Stimulated activated CD4-positive, alpha-beta T cell treated with anti-CD3 and anti-CD28 coated beads, Interleukin-12 subunit alpha, Interleukin-12 subunit beta, amount 100 ng/mL, for 24 hours (primary cell): ENCODE measurements at places on chromosomes 5 and 9.

- no peak for DNase-seq
These were observed 15.3 kb upstream of the SLC9A3 start for GRCh38 chr5:539469-540070.

DNA sequence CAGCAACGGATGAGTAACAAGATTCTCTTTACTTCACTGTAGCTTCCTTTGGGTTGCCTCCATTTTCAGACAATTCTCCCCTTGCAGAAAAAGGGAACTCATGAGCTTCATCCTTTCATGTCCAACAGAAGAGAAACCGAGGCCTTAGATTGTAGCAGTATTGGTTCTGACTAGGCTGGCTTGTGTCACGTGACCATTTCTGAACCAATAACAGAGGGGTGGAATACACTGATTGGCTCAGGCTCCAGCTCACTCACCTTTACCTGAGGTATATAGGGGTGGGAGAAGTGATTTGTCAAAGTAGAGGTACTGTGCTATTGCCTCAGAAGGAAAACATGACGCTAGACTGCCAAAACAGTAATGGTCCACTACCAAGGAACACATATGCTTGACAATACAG is 343.7 kb downstream of the KIAA0825 start:
- no peak for DNase-seq

DNA sequence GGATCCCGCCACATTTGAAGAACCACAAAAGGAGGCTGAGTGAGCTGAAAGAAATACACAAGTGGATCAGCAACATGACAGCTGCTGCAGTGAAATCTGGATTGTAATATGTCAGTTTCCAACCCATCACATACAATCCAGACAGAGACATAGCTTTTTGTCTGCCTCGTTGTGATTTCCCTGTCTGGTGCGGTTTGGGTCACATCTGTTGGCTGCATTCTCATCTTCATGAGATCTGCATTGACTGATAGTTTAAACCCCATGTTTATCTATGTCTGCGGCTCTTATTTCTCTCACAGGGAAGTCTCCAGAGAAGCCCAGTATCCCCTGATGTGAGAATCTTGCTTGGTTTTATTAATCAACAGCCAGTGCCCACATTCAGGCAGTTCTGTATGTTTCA is 403.1 kb upstream of the ZNF608 start:
- no peak for DNase-seq

GRCh38 chr5:95043234-95043633 is 241.7 kb downstream of the MCTP1 start:
- DNase-seq = no peak

DNA sequence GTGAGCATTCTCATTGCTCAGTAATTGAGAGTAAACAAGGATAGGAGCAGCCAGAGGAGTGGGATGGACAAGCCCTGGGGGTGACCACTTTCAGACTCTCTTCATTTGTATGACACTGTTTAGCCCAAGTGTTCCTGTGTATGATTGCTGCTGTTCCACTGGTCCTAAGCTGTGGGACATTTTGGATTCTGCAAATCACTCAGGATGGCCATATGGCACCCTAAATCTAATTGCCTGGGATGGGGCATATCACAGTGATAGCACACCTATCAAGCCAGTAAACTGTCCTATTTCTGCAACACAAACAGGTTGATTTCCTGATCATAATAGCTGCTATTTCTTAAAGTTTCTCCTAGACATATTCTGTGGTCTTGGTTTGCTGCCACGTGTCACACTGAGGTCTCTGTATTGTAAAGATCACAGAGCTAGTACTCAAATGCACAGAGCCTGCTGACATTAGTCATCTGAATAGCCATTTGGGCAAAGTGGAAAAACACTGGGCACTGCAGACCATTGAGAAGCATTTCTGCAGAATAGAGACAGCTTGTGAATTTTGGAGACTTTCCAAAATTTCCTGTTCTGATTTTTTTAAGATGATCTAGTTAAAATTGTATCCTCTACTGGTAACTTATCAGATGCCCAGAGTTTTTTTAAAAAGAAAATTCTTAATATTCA is 320.2 kb downstream of the RFX3 start:
- DNase-seq = no peak

- no peak for DNase-seq
These were observed 37.1 kb downstream of the CDK5RAP2 start for GRCh38 chr9:120542701-120543490.

GRCh38 chr9:2228132-2228531 is 213.0 kb downstream of the SMARCA2 start:
- DNase-seq = peak; percentile 4

DNA sequence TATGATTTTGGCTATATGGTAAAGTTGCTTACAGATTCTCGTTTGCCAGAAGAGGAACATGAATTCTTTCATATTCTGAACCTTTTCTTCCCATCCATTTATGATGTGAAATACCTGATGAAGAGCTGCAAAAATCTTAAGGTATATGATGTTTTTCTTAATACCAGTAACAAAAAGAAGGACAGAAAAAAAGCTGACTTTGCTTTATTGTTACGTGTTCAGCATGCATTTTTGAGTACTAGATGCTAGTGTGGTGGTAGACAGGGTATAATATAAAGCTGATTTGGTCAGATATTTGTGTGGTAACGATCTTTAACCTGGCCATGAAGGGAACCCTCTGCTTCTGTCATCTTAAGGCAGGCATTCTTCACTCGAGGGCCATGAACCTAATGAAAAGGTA is 13.3 kb downstream of the CNOT8 start:
- DNase-seq = no peak

- no peak for DNase-seq
These were observed 162.5 kb upstream of the GAS1 start for GRCh38 chr9:87109851-87110250.

DNA sequence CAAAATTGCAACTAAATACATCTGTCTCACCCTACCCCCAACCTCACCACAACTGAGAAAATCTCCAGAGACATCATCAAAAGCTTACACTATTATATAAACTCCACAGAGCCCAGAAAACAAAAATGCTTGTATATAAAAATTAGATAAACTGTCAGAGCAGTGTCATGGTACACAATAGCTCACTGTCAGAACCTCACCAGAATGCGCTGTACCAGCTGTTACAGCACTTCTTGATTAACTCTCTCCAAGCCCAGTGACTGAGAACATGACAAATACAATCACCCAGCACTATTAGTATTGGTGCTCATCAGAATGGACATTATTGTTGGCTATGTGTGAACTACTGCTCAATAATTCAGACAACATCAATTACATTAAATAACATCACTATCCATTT is 65.7 kb downstream of the ZDHHC21 start:
- no peak for DNase-seq

DNA sequence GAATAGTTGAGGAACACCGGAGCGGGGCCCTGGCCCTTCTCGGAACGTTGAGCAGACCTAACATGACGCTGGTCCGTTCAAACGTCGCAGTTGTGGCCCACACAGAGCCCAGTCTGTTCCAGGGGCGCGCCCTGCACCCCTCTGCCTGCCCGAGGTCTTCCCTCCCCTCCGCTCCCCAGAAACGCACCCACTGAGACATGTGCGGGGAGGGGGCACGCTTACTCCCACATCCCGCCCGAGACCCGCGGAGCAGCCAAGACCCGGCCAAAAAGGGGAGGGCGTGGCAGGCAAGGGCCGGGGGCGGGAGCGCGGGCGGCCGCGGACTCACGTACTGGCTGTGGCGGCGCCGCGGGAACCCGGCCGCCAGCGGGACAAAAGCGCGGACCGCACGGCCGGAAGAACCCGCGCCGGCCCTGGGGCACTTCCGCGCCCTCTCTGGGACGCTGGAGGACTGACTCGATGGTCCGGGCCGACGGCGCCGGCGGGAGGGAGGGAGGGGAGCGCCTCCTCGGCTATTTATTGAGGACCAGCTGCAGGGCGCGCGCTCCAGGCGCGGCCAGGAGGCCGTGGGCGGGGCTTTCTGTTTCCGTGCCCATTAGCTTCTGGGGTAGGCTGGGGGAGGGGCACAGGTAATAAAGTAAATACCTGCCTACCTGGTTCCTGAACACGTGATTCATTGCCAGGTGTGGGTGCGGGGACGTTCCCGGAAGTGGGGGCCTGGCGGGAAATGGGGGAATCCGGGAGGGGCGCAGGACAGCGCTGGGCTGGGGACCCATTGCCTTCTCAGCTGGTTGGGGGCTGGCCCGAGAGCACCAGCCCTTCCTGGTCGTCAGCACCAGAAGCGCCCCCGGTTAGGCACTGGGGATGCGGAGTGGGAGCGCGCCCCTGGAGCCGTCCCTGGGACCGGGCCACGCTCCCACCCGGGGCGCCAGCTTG is at the start of gene ZFP62:
Gene ZFP62, minus strand, starts transcription at position 390 of the 936 bp plus-strand sequence. Its CDS starts 57 bp downstream, at position 333.
- DNase-seq = peak; percentile 73

- DNase-seq = no peak
These were observed 36.9 kb downstream of the ADAMTS19 start for GRCh38 chr5:129496864-129497595.

DNA sequence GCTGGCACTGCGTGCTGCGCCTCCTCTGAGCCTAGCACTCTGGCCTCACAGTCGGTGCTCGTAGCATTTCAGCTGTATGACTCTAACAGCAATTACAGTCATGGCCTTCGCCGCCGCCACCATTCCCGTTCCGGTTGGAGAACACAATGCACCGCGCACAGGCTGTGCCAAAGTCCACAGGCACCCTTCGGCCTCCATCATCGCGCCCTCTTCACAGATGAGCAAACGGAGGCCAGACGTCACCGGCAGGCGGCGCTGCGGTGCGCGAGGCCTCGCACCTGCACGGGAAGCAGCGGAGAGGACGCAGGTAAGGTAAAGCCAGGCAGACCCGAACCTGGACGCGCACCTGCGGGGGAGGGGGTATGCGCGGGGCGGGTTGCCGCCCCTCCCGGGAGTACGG is 128.9 kb downstream of the BARX1 start:
- DNase-seq = peak; percentile 46

- no peak for DNase-seq
These were observed 119.9 kb downstream of the PAX5 start for GRCh38 chr9:36914212-36914577.

GRCh38 chr5:80738466-80738865 is 83.7 kb upstream of the DHFR start:
- no peak for DNase-seq

GRCh38 chr9:13967011-13967410 is 346.9 kb downstream of the NFIB start:
- no peak for DNase-seq

DNA sequence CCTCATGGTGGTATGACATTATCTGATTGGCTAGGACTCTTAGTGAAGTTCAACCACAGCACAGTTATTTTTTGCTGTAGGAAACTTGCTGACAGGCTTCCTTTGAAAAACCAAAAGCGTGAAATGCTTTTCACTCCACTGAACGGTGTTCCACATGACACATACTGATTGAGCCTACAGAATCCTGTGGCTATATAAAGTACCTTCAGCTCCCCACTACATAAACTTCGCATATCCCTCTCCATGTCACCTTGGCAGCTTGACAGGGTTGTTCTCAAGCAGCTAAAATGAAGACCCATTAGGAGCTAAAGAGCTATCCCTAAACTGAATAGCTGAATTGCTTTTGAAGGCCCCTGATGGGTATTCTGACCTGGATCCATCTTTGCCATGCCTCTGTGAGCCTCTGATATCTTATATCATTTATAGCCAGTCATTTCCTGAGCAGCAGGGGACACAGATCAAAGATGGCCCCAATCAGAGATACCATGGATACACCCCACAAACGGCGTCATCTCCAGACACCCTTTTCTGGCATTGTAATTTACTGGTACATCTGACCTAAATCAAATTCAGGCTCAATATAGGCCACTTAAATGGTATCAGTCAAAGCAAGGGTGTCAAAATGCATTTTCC is 91.5 kb downstream of the APBA1 start:
- DNase-seq = no peak

GRCh38 chr9:76620996-76621395 is 143.2 kb upstream of the PCA3 start:
- DNase-seq = no peak

DNA sequence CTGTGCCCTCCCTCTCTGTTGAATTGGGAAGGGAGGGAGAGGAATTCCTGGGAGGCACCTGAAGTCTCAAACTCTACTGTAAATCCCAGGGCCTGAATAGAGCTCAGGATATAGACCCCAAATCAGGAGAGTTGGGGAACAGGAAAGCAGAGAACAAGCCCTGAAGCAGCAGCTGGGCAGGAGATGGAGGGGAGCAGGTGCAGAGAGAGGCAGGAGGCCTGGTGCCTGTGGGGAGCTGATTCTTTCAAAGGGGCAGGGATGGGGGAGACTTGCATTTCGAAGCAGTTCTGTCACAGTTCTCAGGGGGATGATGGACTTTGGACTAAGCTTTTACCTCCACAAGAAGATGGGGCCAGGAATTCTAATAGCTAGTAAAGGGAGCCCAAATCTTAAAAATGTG is 50.2 kb downstream of the NIM1K start:
- no peak for DNase-seq

GRCh38 chr9:130172161-130172857 is at the start of gene NCS1:
TSS of gene NCS1 (plus strand) at chr9:130172404. CDS start at chr9:130172664, 260 bp downstream.
- peak; percentile 50 for DNase-seq

- DNase-seq = no peak
These were observed 19.6 kb downstream of the TNC start for GRCh38 chr9:115098226-115098965.

GRCh38 chr9:113462781-113463286 is 693 bp upstream of the RGS3 start:
- DNase-seq = no peak

DNA sequence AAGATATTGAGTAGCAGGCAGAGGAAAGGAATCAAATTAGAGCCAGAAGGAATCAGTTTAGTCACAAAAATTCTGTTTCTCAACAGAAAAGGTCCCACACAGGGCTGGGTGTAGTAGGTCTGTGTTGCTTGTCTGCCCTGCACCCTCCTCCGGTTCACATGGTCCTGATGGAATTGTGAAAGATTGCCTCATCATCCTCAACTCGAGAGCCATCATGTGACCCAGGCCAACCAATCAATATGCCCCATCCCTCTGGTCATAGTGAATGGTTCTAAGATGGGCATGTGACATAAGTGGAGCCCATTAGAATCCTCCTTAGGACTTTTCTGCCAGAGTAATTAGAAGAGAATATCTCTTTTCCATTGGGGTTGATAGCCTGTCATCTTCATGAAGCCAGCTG is 56.7 kb upstream of the RAD23B start:
- no peak for DNase-seq

DNA sequence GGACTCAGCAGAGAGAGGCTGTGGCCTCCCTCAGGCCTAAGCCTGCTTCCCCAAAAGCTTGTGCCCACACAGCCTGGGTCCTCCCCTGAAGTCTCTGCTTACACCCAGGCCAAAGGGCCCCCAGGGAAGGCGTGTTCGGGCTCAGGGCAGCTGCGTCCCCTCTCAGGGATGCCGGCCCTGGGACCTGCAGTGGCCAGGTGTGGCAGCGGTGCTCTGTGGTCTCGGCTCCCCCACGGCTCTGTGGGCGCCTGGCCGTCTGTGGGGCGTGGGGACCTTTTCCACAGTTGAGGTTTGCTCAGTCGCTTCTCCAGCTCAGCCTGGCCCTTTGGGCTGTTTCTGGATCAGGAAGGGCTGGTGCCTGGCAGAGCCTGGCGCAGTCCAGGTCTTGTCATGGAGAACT is 75.9 kb downstream of the RXRA start:
- no peak for DNase-seq
